ENCODE measurements at places on chromosomes 6 and 20.

DNA sequence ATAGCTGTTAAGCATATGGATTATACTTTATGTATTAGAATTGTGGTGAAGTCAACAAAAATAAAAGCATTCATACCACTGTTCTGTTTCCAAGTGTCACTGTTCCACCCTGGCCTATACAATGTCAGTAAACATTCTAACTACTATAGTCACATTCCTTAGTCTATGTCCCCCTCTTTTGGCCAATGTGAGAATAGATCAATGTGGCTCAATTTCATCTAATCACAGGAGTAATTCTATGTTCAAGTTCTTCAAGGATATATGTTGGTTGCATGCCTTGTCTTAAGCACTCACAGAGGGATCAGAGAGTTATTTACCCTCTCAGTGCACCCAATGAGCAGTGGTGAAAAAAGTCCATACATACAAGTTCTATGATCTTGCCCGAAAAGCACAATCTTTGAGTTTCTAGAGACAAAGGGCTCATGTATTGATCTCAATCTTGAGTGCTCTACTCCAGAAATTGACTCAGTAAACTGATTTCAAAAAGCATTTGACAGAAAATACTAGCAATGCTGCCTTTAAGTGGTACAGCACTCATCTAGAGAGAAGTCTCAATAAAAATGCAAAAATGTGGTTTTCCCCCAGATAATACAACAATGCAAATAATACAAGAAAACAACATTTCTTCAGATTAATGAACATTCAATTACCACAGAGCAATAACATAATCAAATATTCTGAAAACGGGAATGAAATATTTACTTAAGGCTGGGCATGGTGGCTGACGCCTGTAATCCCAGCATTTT lies 16.5 kb downstream of the SMLR1 start:
- DNase-seq: peak; percentile 50

DNA sequence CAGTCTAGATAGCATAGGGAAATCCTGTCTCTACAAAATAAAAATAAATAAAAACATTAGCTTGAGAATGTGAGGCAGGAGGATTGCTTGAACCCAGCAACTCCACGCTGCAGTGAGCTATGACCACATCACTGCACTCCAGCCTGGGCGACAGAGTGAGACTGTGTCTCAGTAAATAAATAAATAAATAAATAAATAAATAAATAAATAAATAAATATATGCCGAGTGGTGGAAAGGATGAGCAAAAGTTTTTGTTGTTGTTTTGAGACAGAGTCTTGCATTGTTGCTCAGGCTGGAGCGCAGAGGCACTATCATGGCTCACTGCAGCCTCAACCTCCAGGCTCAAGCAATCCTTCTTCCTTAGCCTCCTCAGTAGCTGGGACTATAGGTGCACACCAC lies 53.4 kb downstream of the TFAP2A start:
- no peak for DNase-seq

DNA sequence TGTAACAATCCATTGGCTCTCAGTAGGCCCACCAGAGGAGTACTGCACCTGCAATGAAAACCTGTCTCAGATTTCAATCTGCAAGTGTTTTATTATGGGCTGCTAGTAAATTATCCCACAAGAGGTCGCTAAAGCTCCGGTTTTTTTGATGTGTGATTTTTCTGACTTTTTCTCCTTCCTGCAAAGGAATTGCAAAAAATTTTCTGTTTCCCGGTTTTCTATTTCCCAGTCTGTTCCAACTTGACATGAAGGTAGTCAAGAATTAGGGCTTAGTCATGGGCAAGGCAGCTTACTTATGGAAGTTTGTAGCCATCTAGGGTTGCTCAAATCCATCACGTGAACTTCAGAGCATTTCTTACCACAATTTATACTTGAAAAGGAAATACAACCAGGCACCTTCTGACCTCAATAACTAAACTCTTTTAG lies 38.5 kb upstream of the AHI1 start:
- DNase-seq: peak; percentile 59

DNA sequence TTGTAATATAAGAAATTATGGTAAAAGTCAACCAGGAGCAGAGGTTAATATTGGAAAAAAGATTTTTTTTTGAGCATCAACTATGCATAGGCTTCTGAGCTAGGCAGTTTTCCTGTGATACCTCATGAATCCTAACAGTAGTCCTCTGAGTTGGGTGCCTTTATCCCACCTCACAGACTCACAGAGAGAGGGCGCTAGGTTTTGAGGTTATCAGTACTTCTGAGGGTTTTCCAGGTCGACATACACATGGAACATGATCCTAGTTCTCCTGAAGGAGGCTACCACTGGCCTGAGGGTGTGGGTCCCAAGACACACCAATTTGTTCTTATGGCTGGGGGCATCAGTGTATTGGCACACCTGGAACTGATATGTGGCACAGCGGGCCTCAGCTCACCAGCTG lies 358.8 kb upstream of the JAG1 start:
- DNase-seq: no peak

DNA sequence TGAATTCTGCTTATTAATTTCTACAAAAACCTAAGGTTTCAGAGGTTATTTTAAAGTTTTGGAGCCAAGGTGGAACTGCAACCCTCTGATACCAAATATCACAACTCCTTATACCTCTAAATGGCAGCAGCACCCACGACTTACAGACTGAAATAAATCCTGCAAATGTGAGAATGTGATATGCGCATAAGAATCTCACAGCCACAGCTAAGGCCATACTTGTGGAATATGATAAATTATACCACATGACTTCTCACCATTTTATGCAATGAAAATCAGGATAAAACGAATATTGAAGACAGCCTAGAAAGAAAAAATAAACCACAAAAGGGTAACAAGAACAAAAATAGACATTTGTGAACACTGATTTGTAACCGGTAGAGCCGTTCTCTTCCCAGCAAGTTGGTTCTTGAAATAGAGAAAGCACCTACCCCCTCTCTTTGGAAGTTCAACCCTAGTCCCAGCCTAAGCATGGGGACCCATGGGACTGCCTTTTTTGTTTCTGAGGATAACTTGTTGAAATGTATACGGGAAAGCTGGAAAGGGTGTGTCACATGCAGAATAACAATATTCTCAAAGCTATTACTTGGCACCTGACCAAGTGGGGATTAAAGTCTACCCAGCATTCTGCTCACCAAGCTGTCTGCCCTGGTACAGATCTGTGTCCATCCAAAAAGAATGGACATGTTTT lies 47.1 kb upstream of the MCM9 start:
- DNase-seq: no peak

- no peak for DNase-seq
Measured at GRCh38 chr20:57398231-57398821, 7.1 kb downstream of the RBM38 start.

DNA sequence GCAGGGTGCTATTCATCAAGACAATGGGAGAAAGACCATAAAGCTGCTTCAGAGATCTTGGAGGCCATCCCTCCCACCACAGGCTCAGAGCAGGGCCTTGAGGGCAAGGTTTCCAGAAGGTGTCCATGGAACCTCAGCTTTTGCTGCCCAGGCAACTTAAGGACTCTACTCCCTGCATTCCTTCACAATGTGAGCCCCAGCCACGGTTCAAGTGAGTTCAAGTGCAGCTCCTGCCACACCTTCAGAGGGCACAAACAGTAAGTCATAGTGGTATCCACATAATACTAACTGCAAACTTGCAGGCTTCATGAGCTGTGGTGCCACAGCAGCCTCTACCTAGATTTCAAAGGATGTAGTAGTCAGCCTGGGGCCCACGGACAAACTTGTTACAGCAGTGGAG lies 144.0 kb upstream of the C6orf118 start:
- no peak for DNase-seq

DNA sequence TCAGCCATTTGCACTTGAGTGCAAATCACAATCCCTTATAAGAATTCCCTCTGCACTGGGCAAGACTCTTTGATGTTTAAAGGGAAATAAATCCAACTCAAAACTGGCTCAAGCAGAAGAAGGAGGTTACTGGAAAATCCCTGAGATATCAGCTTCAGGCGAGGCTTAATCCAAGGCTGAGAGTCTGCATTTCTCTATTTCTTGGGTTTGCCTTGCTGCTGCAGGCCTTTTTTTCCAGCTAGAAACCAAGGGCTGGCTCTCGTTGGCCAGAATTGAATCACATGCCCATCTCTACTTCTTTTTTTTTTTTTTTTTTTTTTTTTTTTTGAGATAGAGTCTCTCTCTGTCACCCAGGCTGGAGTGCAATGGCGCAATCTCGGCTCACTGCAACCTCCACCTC lies 11.7 kb downstream of the HCK start:
- DNase-seq: peak; percentile 65

- DNase-seq: no peak
Measured at GRCh38 chr20:36402708-36403107, 96.6 kb downstream of the DLGAP4 start.

DNA sequence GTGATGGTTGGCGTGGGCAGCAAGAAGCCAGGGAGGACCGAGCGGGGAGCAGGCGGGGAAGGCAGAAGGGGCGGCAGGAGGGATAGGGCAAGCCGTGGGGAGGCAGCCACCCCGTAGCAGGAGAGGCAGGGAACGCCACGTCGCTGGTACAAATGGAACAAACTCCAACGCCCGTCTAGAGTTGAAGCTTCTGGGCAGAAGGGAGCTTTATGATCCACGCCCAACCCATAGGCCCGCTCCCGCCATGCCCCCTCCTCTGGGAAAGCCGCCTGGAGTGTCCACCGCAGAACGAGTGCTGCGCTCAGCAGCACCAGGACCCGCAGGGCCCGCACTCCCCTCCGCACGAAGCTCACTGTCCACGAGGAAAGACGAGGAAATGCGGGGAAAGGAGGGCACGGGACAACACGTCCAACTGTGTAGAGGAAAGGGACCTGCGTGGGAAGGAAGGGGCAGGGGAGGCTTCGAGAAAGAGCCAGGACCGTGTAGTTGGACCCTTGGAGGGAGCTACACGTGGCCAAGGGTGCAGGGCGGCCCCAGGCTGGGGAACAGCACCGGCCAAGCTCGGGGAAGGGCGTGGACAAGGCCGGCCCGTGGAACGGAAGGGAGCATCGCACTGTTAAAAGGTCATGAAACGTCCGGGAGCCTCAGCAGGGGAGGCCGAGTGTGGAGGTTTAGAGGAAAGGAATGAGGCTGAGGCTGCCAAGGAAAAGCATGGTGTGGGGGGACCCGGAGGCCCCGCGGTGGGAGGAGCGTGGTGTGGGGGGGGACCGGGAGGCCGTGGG lies 204.0 kb downstream of the DLL1 start:
- no peak for DNase-seq

DNA sequence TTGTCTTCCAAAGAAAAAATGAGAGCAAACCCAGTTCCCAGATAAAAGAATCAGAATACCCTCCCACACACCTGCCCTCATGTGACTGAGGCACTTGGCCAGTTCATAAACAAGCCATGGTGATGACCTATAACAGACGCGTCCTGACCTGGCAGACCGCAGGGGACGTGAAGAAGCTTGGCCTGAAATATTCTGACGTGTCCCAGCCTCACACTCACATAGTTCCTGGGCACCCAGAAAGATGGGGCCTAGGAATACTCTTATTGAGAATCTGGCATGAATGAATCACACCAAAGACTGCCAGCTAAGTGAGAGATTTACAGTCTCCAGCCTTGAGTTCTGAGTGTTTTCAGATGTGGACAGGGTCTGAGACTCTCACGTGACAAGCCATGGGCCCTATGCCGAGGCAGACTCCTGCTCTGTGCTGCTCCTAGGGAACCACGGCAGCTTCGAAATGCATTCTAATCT lies 17.2 kb upstream of the MAP3K4 start:
- DNase-seq: no peak

DNA sequence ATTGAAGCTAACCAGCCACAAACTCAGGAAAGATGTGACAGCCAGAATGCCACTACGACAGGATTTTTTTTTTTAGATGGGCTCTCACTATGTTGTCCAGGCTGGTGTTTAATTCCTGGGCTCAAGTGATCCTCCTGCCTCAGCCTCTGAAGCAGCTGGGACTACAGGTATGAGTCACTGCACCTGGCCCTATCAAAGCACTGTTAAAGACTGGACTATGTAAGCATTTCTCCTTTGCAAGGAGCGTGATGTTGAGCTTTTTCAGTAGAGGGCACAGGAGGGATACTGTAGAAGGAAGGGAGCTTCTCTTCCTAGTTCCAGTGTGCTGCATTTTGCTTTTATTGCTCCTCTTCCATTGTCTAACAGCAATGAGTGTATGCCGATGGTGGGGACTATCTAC lies 35.8 kb downstream of the ZBTB9 start:
- no peak for DNase-seq

DNA sequence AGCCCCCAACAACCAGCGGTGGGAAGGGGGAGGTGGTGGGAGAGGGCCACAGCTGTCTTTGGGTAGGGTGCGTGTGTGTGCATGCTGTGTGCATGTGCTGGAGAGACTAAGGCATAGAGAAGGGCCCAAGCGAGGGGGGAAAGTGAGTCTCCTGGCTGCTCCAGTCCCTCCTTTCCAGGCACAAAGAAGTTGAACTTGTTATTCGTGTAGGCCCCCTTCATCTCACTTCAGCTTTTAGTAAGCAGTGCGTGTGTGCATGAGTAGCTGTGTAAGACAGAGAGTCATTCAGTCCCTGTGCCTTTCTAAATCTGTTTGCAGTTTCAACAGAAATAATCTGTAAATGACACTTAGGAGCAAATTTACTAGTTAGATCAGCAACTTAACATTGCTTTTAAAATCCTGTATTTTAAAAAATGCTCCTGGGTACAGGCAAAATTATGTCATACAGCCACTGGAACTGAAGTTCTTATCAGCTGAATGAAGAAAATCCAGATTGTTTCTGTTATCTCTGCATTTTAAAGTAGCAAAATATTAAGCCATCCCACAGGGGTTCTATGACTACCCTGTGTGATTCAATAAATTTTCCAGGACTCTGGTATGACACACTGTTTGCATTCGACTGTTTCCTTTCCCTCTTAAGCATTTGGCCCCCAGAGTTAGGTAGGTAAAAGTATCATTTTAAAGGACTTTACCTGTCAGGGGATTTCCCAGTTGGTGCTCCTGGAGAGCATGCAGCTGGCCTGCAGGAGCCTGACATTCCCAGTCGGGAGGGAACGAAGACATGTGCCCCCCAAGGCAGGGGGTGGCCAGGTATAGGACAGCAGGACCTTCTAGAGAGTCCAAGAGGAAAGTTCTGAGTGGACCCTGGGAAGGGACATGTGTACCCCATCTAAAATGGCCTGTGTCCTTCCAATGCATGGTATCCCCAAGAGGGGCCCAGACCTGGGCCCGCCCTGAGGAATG lies 39.0 kb downstream of the MTRES1 start:
- DNase-seq: no peak

DNA sequence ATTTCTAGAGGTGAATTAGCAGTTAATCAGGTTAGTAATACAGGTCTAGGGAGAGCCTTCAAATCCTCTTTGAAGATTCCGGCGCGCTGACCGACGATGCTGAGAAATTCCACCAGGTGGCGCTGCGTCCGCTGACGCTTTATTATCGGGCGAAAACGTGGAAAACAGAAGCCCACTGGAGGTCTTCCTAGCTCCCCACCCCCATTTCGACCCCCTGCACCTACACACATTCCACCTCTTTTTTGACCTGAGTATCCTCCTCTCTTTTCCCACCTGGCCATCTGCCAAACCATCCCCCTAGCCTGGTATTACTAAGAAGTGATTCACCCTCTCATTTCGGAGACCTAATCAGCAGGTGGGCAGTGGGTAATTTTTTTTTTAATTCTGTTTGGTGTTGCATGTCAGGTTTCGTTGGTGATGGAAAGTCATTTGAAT lies 65.4 kb upstream of the RIN2 start:
- DNase-seq: peak; percentile 7

- no peak for DNase-seq
Measured at GRCh38 chr6:32129297-32130088, 595 bp downstream of the FKBPL start.

Measured in AML-193 (cell line).